ENCODE measurements at places on chromosomes 4 and X.

DNA sequence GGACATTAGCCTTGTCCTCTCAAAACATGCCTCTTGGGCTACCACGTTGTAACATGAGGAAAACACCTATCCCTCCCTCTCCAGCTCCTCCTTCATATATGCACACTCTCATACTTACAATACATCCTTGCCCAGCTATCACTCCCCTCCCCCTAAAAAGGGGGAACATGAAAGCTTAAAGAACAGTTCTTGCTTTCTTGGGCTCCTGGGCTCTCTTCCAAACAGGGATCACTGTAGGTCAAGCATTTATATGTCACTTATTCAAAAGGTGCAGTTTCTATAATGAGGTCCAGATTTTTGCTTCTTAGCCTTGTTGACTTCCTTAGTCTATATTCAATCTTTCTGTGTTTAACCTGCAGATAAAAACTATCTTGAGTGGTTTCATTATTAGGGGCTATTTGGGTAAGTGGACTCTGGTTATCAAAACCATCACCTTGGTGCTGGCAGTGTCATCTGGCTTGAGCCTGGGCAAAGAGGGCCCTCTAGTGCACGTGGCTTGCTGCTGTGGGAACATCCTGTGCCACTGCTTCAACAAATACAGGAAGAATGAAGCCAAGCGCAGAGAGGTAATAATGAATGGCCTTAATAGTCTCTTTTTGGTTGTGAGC, 119.4 kb downstream of the AKAP4 start:
- no peak for DNase-seq

- DNase-seq: no peak
Measured at GRCh38 chr4:98565681-98566301, 92.6 kb downstream of the TSPAN5 start.

DNA sequence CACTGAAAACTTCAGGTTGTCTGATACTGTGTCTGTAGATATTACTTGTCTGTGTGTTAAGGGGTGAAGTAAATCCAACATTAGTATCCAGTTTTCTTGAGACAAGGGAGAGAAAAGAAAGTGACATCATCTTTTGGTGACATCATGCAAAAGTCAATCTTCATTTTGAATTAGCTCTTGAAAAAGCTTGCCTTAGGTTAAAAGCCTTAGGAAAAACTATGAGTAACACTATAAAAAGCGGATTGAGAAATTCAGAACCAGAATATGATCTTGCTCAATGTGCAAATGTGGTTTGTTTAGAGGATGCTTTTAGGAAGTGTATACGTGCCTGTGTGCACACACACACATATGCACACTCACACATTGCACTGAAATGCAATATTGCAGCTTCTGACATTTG, 345.8 kb upstream of the CASK start:
- DNase-seq: no peak

- no peak for DNase-seq
Measured at GRCh38 chr4:165834116-165834515, 38.9 kb upstream of the TLL1 start.

DNA sequence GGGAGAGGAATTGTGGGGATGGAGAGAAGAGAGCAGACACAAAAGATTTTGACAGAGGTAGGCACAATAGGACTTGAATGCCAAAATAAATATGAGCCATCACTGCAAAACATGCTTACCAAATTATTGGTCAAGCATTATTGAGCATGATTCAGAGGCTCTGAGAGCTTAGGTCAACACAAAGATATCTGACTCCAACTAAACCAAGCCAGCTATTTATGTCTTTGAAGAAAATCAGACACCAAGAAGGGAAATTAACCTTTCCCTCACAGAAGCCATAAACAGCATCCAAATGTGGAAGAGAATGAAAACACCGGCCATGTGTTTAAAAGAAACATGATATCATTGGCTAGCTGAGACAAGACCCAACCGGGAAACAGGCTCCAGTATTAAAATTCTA, 323.2 kb downstream of the RAB28 start:
- DNase-seq: no peak

DNA sequence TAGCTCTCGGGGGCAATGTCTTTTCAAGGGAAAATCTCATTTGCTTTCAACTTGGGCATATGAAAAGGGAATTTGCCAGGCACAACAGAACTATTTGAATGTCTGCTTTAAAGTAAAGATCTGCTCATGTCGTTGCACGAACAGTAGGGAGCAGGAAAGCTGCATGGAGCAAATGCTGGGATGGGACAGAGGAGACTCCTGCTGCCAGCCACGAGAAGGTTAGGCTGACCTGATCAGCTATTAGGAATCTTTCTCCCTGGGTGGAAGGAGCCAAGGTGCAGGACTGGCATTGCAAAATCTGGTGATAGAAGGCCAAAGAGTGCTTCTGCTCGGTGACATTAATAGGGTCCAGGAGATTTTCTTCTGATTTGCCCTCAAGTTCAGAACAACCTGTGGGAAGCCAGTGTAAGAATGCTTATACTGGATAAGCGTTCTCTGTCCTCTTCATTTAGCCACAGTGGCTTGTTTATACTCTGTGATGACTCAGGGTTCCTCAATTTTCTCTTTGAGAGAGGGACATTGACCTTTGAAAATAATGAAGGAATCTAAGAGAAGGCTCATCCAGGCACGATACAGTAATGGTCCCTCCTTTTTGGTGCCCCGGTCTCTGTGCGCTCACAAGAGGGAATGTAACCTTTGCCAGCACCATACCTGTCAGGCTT, 22.9 kb downstream of the FHL1 start:
- DNase-seq: no peak

DNA sequence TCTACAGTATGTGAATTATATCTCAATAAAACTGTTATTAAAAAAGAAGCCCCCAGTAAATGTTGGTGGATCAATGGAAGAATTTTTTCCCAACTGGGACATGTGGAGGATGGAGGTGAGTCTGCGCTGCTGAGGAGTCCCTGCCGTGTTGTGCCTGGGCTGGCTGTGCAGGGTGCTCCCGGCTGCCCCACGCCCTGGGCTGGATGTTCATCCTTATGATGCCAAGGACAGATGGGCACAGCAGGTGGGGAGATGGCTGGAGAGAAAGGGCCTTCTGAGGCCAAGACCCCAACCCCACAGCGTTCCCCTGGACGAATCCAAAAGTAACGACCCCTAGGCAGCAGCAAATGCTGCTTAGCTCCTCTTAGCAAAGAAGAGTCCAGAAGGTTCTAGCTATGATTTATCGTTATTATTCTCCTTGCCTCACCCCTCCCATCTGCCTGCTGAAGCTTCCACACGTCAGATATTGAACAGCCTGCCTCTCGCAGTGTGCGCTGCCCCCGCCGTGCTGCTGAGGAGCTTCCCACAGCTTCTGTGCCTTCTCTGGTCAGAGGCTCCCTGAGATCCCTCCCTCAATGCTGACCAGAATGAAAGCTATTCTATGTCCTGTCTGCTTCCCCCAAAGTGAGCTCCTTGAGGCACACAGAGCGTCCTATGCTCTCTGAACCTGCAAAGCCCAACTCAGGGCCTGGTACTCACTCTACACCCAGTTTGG, 26.5 kb downstream of the HMX1 start:
- DNase-seq: no peak

DNA sequence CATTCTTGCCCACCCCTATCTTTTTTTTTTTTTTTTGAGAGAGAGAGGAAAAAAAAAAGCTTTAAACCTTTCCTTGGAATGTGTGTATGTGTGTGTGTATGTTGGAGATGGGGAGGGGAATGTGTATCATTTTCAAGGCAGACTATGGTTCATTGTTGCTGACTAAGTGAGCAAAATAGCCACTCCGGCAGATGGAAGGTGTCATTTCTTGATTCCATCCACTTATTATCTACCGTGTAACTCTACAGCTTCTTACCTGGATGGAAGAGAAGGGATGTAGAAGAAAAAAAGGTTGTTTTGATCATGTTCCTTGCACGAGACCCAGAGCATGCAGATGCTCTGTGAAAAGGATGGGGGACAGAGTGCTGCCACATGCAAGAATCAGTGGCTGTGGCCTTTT, 5.9 kb upstream of the GK2 start:
- DNase-seq: no peak

GRCh38 chrX:123170546-123170945, 13.5 kb upstream of the GRIA3 start:
- DNase-seq: no peak

- no peak for DNase-seq
Measured at GRCh38 chr4:56320293-56320692, 67.0 kb downstream of the AASDH start.

DNA sequence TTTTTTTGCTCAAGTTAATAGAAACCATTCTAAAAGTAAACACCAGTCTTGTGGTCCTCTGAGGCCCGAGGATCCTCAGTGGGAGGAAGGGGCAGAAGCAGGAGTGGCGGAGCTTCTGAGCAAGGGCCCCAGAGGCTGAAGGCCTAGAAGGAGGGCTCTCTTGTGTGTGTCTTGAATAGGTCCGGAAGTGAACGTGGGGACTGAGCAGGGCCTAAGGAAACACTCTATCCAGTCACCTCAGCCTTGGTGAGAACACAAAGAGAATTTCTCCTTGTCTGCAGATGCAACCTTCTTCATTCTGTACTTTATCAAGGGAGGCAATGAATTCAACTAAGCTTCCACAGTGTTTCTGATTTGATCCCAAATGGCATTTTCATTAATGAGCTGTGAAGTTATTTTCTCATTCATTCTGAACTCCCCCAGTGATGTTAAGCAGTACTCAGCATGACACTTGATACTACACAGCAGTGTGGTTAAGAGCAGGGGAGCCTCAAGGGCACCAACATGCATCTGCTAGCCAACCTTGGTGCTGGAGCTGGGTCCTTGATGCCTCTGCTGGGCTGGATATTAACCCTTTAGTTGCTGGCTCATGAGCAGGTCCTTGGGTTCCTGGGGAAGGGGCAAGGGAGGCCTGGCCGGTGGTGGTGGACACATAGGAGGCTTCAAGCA, 64.7 kb downstream of the RBM47 start:
- DNase-seq: no peak

DNA sequence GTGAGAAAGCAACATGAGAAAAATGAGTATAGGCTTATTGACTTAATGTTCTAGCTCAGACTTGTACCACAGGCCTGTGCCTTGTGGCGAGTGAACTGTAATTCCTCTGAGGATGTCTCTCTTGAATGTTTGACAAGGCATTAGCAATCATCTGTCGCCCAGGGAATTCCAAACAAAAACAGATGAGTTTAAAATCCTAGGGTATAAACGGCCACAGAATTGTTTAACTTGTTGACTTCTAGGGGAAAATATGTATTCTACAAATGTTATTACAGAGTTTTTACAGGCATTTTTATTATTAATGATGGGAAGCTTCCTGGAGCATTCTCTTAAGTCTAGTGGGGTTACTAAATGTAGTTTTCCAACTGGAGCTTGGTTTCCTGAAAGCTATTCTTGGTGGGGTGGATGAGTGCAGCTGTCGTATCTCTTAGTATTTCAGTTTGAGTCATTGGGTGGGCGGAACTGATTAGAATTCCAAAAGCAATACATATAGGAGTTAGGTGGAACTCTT, 40.6 kb downstream of the ARHGAP10 start:
- DNase-seq: no peak

GRCh38 chrX:129798456-129798855, 18.7 kb downstream of the SASH3 start:
- DNase-seq: no peak

DNA sequence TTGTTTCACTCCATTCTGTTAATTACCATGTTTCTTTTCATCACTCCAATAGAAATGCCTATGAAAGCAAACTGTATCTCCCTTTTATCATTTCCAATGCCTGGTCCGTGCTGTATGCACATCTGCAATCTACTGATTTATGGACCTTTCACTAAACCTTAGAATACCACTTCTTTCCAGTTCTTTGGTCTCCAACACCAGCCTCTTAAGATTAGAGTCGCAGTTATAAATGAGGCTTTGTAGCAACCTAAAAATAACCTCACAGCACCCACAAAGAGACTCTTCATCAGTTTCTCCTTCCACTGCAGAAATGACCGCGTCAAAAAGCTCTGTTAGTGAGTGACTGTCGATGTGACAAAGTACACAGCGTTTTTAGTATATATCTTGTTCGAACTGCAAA, 282.6 kb downstream of the ADGRA3 start:
- no peak for DNase-seq

DNA sequence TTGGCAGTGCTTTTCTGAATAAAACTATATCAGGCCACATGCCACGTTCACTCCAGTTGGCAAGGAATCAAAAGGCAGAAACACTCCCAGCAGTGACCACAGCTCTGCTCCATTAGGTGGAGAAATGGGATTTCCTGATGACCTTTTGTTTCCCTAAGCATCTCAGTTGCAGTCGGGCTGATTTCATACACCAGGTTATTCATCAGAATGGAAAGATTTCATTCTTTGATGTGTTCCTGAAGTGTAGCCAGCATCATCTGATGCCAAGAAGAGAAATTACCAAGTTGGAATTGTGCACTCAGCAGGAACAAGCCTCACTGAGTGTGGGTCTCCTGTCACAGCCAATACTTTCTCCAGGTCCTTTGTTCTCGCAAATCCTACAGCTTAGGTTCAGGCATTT, 193.7 kb downstream of the SPATA18 start:
- no peak for DNase-seq

- no peak for DNase-seq
Measured at GRCh38 chr4:37463033-37463856, 218.7 kb downstream of the NWD2 start.

- no peak for DNase-seq
Measured at GRCh38 chrX:13283512-13283911, 36.3 kb downstream of the ATXN3L start.

DNA sequence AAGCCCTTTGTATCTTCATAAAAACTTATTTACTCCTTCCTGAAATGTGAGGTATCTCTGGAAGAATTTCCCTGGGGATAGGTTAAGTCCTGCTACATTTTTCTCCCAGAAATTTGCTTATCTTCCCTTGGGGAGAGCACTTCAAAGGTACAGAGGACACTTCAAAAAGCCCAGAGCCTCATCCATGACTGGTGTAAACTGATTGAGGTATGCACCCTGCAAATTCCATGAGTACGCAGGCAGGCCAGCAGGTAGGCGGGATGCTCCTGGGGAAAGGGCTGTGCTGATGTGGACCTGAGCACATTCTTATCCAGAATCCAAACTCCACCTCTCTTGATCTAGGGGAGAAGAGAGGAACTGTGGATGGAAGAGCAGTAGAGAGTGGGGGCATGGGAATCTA, 26.3 kb upstream of the RASGEF1B start:
- DNase-seq: no peak

GRCh38 chrX:75746891-75747639, 38.0 kb downstream of the MAGEE2 start:
- no peak for DNase-seq

- no peak for DNase-seq
Measured at GRCh38 chr4:147791865-147792264, 60.0 kb downstream of the ARHGAP10 start.

DNA sequence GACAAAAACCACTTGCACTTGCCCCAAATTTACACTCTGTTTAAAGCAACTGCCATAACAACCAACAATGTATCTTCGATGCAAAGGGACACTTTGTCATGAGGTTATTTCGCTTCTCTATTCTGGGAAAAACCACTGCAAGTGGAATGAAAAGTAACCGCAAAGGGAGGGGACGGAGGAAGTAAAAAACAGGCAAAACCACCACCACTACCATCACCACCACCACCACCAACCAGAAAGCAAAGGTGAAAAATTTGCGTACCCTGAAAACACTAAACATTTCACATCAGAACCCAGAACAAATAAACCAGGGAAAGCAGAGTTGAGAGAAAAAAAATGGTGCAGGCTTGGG, 1.2 kb upstream of the N4BP2 start:
- no peak for DNase-seq
